ENCODE measurements at places on chromosomes 1 and 21. TPM values are rescaled to one million over a fixed set of nuclear protein-coding genes. Genes with fewer than 3 reads are reported as not detected.

Gene IL24
- not detected for total RNA-seq

GRCh38 chr1:44636083-44636687 is 38.1 kb downstream of the TMEM53 start:
- peaks cover 28% of the 10 kb centered on the region for H3K4me1 ChIP-seq
- H3K36me3 ChIP-seq: peaks cover 78% of the 10 kb centered on the region
- no peaks in the 10 kb centered on the region for H3K27me3 ChIP-seq
- H3K4me3 ChIP-seq: no peak overlapping the region

Gene ARID4B
- total RNA-seq: 39.1 TPM

- no peaks in the 10 kb centered on the region for H3K4me1 ChIP-seq
Measured at GRCh38 chr1:18511874-18512150, 31.1 kb downstream of the KLHDC7A start.

Gene PGLYRP3
- total RNA-seq: not detected

Gene PTPRC
- total RNA-seq: 214 TPM

DNA sequence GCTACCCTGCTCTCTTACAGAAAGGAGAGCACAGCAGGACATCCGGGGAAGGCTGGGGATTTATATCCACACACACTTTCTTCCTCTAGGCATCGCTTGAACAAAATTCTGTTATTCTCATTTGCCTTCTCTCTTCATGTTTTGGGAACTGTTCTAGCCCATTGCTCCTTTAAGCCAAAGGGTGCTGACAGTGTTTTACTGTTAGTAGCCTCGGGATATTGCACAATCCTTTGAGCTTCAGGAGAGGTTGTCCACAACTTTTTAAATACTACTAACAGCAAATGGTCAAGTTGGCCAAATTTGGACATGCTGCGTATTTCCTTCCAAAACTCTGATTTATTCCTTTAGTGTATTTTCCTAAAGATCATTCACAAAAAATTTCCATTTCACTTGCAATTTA is 579.2 kb upstream of the RGS18 start:
- no peak overlapping the region for H3K4me3 ChIP-seq
- DNase-seq: no peak
- no peaks in the 10 kb centered on the region for H3K36me3 ChIP-seq
- H3K27ac ChIP-seq: no peak overlapping the region
- no peaks in the 10 kb centered on the region for H3K4me1 ChIP-seq
- no peaks in the 10 kb centered on the region for H3K27me3 ChIP-seq

DNA sequence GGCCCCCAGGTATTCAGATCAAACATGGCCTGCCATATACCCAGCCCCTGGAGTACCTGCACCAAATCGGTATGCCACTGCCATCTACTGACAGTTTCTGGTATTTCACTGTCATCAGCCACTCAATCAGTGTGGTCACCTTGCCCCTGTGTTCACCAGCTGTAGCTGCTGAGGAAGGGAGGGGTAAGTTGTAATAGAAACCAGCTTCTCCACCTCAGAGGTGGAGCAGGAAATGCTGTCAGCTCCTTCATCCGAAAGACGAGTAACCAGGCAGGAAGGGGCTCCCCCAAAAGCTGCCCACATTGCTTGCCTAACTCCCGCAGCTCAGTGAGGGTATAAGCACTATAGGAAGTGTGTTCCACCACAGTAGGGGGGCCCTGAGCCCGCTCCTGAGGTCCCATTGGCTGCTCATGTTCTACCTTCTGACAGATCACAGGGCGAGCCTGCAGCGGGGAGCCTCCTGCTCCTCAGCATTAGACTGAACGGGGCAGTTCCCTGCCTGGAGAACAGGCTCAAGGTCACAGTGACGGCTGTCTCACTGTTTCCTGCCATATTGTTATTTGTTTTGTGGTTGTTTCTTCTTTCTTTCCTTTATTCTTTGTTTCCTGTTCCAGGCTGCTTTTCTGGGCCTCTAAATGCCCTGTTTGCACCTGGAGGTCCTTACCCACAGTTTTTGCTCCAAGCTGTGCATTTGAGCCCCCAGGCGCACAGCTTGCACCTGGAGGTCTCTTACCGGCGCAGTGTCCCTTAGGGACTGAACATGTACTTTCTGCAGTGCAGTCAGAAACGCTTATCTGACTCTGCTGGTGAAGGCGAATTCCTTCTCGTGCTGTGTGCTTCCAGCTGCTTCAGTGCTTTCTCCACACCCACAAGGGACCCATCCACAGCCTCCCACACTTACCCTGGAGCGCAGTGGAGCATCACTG is 1638.3 kb downstream of the MRPL39 start:
- H3K4me1 ChIP-seq: no peaks in the 10 kb centered on the region
- H3K36me3 ChIP-seq: no peaks in the 10 kb centered on the region

GRCh38 chr1:9842073-9842711 is 18.4 kb upstream of the CLSTN1 start:
- H3K36me3 ChIP-seq: no peaks in the 10 kb centered on the region
- no peak overlapping the region for H3K4me3 ChIP-seq
- DNase-seq: peak; percentile 32
- H3K27ac ChIP-seq: no peak overlapping the region

Gene RSPH1
- 18.1 TPM for total RNA-seq

DNA sequence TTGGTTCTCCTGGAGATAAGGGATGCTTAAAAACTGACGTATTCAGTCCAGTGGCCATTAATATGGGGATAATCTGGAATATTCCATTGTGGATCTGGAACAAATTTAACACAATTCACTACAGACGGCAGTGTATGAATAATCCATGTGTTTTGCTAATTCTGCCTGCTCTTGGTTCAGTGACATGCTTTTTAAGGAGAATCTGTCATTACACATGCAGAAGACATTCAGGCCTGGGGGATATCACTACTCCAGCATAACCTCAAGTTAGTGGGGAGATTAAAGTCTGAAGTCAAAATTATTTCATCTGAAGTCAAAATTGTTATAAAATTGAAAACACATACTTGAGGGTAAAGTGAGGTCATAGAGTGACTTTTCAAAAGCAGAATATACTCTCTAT is 789.3 kb downstream of the USP25 start:
- H3K36me3 ChIP-seq: no peaks in the 10 kb centered on the region
- H3K4me3 ChIP-seq: no peak overlapping the region
- H3K27me3 ChIP-seq: no peaks in the 10 kb centered on the region

GRCh38 chr1:116205941-116206679 is 94.9 kb downstream of the MAB21L3 start:
- H3K27ac ChIP-seq: no peak overlapping the region
- H3K27me3 ChIP-seq: no peaks in the 10 kb centered on the region
- no peaks in the 10 kb centered on the region for H3K36me3 ChIP-seq
- DNase-seq: no peak

Gene EDN2
- total RNA-seq: 2.1 TPM

DNA sequence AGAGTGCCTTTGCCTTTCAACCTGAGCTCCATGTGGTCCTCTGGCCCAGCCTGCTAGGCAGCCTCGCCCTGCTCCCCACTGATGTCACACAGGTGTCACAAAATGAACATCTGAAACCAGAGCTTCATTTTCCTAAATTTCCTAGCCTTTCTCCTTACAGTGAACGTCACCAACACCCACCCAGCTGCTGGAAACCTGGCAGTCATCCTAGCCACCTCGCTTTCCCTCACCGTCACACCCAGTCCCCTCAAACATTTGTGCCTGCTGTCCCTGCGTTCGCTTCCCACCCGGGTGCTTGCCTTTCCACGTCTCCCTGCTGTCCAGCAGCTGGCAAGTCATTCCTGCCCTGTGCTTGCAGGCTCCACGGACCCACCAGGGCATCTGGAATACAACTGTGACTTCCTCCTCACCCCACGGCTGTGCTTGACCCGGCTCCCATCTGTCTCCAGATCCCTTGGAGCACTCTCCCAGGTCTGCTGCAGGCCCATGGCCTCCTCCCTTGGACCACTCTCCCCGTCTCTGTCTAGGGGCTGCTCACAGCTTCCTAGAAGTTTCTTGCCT is 23.5 kb downstream of the ADARB1 start:
- DNase-seq: no peak
- no peak overlapping the region for H3K4me3 ChIP-seq
- no peaks in the 10 kb centered on the region for H3K27me3 ChIP-seq
- no peak overlapping the region for H3K27ac ChIP-seq

- H3K4me1 ChIP-seq: peaks cover 13% of the 10 kb centered on the region
- no peaks in the 10 kb centered on the region for H3K27me3 ChIP-seq
- no peak overlapping the region for H3K4me3 ChIP-seq
- H3K36me3 ChIP-seq: no peaks in the 10 kb centered on the region
- no peak for DNase-seq
Measured at GRCh38 chr21:17488620-17489019, 24.2 kb upstream of the CXADR start.

DNA sequence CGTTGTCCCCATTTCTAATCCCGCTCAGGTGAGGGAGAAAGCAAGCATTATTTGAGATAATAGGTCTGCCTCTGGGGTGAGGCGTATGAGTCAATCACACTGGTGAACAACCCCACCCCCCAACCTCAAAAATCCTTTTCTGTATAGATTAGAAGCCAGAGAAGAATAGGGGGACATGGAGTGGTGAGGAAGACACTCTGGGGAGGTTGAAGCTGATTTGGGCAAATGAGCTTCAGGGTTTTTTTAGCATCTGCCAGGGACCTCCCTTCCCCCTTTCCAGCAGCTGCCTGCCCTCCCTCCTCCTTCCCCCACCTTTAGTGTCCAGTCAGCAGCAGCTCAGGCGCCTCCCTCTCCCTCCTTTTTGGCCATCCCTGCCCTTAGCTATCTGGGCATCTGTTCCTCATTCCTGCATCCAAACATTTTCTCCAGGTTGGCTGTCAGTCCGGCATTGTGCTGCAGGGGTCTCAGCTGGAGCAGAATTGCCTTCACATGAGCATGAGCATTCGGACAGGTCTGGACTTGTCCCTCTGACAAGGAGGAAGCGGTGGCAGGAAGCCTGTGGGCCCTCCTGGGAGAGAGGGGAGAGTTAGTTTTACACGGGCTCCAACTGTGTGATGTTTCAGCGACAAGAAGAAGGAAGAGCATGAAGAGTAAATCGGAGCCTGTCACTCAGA is 30.8 kb upstream of the PTGFRN start:
- no peak for DNase-seq
- H3K36me3 ChIP-seq: no peaks in the 10 kb centered on the region
- H3K4me1 ChIP-seq: peaks cover 28% of the 10 kb centered on the region
- peak overlapping the region; percentile 18 for H3K4me3 ChIP-seq
- H3K27me3 ChIP-seq: no peaks in the 10 kb centered on the region

DNA sequence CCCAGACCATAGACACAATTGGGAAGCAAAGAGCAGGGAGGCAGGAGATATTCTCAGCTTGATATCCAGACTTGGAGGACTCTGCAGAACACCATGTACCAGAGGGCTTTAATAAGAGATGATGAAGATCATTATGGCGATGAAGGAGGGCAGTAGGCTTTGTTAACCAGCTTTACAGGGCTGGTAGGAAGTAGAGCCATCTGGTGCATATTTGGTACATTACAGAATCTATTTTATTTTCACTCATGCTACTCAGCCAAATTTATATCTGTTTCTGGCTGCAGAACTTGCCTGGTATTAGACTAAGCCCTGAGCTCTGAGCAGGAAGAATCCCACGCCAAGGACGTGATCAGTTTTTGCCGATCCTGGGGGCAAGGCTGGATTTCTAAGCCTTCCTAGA is 61.8 kb upstream of the SYT6 start:
- no peaks in the 10 kb centered on the region for H3K27me3 ChIP-seq
- no peaks in the 10 kb centered on the region for H3K36me3 ChIP-seq
- no peak overlapping the region for H3K27ac ChIP-seq
- no peaks in the 10 kb centered on the region for H3K4me1 ChIP-seq
- no peak for DNase-seq

DNA sequence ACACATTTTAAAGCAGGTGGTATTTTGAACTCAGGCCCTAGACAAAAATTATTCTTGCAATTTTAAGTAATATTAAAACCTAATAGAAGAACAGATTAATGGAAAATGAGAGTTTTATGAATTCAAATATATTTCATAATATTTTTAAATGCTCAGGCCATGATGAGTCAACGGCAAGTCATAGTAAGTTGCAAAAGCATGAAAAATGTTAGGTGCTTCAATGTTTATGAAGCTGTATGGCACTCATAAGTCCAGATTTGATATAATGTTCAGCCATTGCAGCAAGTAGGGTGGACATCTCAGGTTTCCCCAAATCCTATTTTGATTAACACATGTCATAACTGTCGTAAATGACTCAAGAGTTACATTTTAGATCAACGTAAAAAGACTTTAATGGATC is 112.6 kb downstream of the GRIK1 start:
- DNase-seq: no peak
- no peaks in the 10 kb centered on the region for H3K4me1 ChIP-seq
- no peak overlapping the region for H3K4me3 ChIP-seq
- no peaks in the 10 kb centered on the region for H3K27me3 ChIP-seq

DNA sequence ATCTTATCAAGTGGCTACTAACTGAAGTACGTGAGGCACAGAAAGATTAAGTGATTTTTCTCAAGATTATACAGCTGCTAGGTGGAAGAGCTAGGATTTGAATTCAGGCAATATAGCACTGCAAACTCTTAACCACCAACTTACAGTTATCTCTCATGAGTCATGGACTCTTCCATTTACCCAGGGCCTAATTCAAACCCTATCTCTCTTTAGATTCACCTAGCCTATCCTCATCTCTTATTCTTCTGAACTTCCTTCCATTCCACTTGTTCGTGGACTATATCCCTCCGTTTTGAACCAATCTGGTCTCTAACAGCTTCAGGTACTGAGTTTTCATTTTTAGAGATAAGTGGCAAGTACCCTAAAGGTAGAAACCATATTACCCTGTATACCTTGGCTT is 92.8 kb upstream of the DMRTA2 start:
- H3K4me1 ChIP-seq: no peaks in the 10 kb centered on the region
- H3K4me3 ChIP-seq: no peak overlapping the region
- no peaks in the 10 kb centered on the region for H3K27me3 ChIP-seq
- no peak overlapping the region for H3K27ac ChIP-seq
- H3K36me3 ChIP-seq: no peaks in the 10 kb centered on the region

Gene SLAMF9
- not detected for total RNA-seq

GRCh38 chr1:22143065-22144033 is at the start of gene WNT4:
WNT4 (minus strand) TSS chr1:22143097; CDS start chr1:22142922, 175 bp downstream.
- H3K36me3 ChIP-seq: no peaks in the 10 kb centered on the region
- no peak within 1 kb of the TSS for H3K27ac ChIP-seq
- H3K27me3 ChIP-seq: peaks cover 46% of the 10 kb centered on the region
- peak; percentile 64 for DNase-seq
- peaks cover 18% of the 10 kb centered on the region for H3K4me1 ChIP-seq

DNA sequence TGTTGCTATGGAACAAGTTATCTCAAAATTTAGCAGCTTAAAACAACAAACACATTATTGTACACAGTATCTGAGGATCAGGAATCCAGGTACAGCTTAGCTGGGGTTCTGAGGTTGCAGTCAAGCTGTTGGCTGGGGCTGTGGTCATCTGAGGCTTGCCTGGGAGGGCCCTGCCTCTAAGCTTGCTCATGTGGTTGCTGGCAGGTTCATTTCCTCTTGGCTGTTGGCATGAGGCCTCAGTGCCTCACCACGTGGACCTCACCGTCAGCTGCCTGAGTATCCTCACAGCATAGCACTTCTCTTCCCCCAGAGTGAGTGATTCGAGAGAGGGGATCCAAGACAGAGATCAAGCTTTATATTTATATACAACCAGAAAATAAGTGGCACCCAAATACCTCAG is 18.6 kb downstream of the NTPCR start:
- H3K36me3 ChIP-seq: peaks cover 24% of the 10 kb centered on the region
- no peaks in the 10 kb centered on the region for H3K27me3 ChIP-seq
- no peak overlapping the region for H3K27ac ChIP-seq
- DNase-seq: no peak
- H3K4me3 ChIP-seq: no peak overlapping the region

Gene RNU1-2
- total RNA-seq: 6,803 TPM

GRCh38 chr1:11967028-11967547 is 13.2 kb upstream of the MFN2 start:
- no peak for DNase-seq
- no peak overlapping the region for H3K4me3 ChIP-seq

- H3K27me3 ChIP-seq: peaks cover 15% of the 10 kb centered on the region
- no peak for DNase-seq
- no peaks in the 10 kb centered on the region for H3K4me1 ChIP-seq
- H3K27ac ChIP-seq: no peak overlapping the region
Measured at GRCh38 chr1:156608036-156608674, 6.9 kb upstream of the GPATCH4 start.

Measured in lower lobe of right lung (tissue), 2 donors.